ENCODE measurements at places on chromosomes 6 and 20.

- no peak for DNase-seq
These were observed 17.7 kb downstream of the MAS1 start for GRCh38 chr6:159908535-159908934.

GRCh38 chr6:37617073-37617472, 80.6 kb downstream of the MDGA1 start:
- DNase-seq: no peak

DNA sequence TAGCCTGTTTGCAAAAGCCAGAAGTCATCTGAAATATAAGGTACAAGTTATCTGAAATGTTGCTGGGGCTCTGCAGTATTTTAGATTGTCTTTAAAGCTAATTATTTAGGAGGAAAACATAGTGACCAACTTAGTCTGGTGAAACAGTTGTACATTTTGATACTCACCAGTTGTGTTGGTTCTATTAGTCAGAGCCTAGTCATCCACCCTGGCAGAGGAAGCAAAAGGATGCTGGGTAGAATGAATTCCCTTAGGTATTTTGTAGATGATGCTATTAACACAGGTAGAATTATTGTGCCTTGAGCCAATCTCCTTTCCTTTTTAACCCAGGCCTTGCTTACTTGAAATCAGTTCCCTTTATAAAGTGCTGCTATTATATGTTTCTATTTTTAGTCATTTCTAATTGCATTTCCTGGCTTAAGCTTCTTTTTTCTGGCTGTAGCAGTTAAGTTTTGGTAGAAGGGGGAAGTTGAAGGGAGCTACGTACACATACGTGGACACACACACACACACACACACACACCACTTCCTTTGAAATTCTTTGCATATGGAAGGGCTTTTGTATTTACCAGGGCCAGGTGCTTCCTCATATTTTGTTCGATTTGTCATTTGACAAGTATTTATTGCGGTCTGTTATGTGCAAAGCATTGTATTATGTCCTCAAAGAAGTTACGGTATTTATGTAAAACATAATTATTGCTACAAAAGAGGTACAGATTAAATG, 82.4 kb downstream of the RTN4IP1 start:
- peak; percentile 51 for DNase-seq

DNA sequence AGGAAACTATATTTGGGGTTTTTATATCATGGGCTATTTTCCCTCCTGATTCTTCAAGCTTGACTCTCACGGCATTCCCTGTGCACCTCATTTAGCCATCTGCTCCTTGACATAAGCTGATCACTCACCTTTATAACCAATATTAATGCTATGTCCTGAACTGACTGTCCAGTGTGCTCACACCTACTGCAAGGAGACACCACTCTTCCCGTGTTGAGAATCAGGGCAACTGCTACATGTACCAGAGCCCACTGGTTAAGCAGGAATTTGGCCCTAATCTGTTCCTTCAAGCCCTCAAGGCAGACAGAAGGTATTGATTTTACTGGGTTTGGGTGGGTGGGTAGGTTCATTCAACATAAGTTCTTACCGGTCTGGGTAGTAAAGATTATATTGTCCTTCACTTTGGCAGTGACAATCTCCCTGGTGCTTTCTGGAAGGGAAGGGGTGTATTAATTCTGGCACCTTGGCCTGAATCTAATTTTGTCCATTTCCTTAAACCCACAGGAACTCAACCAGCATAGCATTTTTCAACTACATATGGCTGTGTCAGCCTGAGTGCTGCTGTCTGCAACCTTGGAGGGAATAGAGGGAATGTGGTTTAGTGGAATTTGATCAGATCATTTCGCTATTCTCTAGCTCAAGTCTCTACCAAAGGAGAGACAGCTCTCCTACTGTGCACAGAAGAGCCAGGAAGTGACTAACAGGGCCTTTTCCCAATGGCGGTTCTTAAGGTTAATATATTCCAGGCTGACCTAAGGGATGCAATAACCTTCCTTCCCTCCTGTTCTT, 293.2 kb downstream of the BTBD9 start:
- peak; percentile 76 for DNase-seq

DNA sequence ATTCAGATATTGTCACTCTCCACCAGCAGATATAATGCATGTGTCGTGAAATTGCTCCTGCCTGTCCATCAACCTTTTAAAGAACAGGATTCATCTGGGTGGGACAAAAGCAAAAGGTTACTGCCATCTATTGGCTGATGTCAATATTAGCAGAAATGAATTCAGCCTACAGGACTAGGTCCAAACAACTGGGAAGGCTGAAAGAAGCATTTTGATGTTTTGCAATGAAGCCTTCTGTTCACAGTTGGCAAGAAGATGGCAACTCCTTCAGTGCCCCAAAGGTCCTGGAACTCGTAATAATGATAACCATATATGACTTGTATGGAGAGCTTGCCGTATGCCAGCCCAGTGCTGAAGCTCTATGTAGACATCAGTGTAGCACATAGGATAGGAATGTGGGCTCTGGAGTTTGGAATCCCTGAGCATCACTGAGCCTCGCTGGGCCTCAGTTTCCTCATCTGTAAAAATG, 7.5 kb downstream of the BCAS1 start:
- peak; percentile 84 for DNase-seq

- no peak for DNase-seq
These were observed 254.8 kb downstream of the FOXC1 start for GRCh38 chr6:1864496-1864895.

DNA sequence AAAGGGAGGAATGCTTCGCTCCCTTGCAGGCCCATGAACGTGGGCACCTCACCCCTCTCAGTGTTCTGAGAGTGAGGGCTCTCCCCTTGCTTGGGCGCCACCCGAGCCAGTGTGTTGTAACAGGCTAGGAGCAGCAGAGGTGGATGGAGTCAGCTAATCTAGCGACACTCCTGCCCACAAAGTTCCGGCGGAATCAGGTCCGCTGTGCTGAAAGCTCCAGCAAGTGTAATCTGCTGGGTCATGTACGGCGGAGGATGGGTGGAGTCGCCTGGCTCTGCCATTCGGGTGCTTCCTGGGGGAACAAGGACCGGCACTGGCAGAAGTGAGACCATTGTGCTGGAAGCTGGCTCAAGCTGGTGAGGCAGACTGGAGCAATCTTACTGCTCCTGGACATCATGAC, 1310.1 kb downstream of the EPHA7 start:
- no peak for DNase-seq

DNA sequence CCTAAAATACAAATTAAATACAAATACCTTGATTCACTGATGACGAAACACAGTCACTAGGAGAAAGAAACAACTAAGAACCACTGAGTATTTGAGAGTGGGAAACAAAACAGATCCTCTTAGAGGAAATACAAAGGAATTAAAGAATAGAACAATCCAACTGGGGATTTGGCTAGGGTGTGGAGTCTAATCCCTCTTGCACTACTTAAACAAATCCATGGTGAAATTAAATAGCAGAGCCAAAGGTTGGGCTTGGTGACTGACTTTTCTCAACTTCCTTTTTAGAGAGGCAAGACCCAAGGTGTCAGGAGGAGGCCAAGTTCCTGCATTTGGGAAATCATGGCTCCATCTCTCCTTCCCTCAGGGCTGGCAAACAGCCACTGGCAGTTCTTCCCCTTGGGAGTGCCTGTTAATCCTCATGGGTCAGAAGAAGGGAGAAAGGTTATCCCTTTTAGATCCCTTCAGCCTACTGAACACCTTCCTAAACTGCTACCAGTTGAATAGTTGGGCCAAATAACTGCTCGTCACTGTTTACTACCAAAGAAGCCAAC, 101.2 kb upstream of the TRAF3IP2 start:
- no peak for DNase-seq

GRCh38 chr6:149897015-149897697, 757 bp downstream of the RAET1E start:
- DNase-seq: peak; percentile 17

DNA sequence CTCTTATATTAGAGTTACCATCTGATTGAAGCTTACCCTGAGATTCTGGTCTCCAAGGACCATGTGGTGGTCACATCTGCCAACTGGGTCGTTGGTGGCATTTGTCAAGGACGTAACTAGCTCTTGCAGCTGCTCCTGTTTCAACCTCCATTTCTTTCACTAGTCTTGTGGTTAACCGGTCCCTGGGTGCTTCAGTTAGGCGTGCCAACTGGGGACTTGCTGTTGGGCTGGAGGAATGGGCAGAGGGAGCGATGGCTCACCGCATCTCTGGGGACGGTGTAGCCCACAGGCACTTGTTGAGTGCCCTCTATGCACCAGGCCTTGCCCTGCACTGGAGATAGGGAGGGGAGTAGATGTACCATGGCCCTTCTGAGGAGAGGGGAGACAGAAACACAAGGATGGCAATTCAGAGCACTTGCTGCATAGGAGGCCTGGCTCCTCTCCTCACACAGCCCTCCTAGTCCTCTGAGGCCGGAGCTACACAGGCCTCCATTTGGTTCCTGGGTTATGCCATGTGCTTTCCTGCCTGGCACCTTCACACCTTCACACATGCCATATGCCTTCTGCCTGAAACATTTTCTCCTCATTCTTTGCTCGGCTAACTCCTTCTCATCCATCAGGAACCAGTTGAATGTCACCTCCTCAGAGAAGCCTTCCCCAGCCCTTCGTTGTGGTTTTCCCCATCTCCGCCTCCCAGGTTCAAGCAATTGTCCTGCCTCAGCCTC, 20.0 kb upstream of the ASXL1 start:
- no peak for DNase-seq

GRCh38 chr6:28105245-28105639, 19.2 kb upstream of the ZSCAN16 start:
- peak; percentile 11 for DNase-seq

GRCh38 chr6:161480421-161481155, 206.7 kb upstream of the AGPAT4 start:
- DNase-seq: no peak

DNA sequence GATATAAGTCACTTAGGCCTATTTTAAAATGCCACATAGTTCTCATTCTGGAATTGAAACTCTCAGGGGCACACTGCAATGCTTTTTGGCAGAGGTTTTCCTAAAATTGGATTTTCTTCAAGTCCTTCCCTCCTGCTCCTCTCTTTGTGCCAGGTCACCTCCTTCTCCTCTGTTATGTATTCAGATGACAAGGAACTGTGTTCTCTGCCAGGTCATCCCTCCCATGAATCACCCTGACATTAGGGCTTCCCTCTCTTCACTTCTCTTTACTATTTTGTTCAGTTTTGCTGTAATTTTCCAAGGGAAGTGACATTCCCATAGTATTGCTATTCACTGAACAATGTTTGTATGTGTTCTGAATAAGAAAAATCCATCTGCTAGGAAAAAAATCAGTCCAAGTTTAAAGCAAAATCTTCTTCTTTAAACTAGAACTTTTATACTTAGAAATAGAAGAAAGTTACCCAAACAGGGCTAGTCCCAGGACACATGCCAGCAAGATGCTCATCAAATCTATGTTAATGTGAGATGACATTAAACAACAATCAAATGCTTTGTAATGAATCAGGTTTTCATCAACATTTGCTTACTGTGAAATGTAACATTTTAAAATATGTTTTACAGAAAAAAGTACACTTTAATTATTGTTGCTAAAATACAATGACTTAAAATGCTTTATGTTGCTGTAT, 461.1 kb downstream of the MMUT start:
- DNase-seq: no peak

- DNase-seq: no peak
These were observed 89.2 kb downstream of the SLC22A23 start for GRCh38 chr6:3367630-3368029.

- DNase-seq: peak; percentile 21
These were observed 296.1 kb downstream of the TFAP2C start for GRCh38 chr20:56925082-56925830.

DNA sequence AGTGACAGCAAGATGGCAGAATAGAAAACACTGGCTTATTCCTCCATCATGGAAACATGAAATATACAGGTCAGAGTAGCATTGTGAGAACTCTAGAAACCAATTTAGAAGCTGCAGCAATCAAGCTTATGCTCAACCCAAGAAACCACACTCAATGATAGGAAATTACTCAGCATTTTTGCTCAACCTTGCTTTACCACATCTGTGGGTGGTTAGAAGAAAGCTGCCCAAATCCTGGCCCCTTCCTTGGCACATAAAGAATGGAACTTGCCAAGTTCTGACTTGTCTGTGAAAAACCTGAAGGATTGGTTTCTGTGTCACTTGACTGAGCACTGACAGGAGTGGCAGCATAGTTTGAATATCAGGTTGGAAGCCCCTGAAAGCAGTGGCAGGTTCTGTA, 108.0 kb upstream of the MOCS1 start:
- DNase-seq: no peak

- no peak for DNase-seq
These were observed 302.1 kb downstream of the BTBD3 start for GRCh38 chr20:12219798-12220197.

DNA sequence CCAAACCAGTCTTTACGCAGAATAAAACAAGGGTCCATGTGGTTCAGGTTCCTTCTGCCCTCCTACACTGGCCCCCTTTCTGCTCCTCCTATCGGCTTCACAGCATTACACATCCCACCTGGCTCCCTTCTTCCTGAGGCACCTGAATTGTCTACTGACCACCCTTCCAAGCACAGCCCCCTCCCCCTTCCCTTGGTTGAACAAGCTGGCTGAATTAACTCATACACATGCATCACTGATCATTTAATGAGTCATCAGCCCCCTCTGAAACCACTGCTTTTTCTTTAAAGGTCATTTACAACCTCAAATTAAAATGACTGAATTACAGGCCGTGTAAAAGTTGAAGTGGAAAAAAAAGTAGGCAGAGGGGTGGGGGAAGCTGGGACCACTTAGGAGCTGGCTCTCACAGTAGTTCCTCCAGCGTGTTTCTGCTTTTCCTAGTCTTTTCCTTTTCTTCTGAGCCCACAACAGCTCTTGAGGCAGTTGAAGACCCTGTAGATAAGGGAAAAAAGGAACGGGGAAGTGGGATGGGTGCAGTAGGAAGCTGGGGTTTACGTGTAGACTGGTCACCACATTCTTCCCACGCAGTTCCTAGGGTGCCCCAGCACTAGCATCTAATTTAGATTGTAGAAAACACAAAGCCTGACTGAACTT, 67.6 kb downstream of the FYN start:
- peak; percentile 10 for DNase-seq

- DNase-seq: no peak
These were observed 81.5 kb upstream of the F13A1 start for GRCh38 chr6:6402006-6402405.

GRCh38 chr6:170243386-170243785, 47.5 kb downstream of the DLL1 start:
- DNase-seq: no peak

DNA sequence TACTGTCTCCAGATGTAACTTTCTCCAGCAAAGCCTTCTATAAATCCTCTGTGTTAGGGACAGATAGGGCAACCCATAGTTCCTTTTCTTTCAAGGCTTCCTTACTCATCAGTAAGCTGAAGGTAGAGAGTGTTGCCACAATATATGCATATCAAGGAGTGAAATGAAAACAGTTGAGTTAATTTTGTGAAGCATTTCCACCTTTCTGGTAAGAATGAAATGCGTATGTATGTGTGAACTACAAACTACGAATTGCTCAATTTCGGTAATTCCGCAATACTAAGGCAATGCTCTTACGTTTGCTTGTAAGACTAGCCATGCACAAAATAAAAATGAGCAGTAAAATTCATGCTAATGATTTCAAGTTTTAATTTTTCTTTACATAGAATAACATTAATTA, 61.2 kb upstream of the HBS1L start:
- no peak for DNase-seq

GRCh38 chr6:11141295-11141694, 29.8 kb upstream of the ERVFRD-1 start:
- DNase-seq: no peak

Data from A673 (cell line).